Ovary (tissue), 10 donors: ENCODE measurements at places on chromosomes 16 and 17. TPM values are rescaled to one million over a fixed set of nuclear protein-coding genes. Genes with fewer than 3 reads are reported as not detected.

- H3K27me3 ChIP-seq: no peaks in the 10 kb centered on the region
- H3K4me3 ChIP-seq: no peak overlapping the region
- no peaks in the 10 kb centered on the region for H3K36me3 ChIP-seq
- DNase-seq: no peak
- H3K27ac ChIP-seq: no peak overlapping the region
These were observed 401.7 kb upstream of the CDH5 start for GRCh38 chr16:65964752-65965151.

CCDC78 gene
- 0.40 TPM for total RNA-seq

DNA sequence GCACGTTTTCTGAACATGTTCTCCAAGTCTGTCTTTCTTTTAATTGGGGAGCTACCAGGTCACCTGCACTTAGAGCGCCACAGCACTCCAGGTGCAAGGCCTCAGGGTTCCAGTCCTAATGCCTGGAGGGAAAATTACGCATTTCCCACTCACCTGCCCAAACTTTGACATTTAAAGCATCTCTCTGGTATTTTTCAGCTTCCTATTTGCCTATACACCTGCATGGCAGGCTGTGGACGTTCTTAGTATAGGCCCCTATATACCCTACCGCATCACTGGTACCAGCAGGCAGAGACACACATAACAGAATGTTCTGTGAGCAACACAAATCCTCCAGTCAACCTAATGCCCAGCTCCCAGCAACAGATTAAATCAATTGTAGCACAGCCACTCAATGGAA lies 213.3 kb downstream of the MRTFB start:
- H3K4me3 ChIP-seq: no peak overlapping the region
- H3K36me3 ChIP-seq: no peaks in the 10 kb centered on the region
- H3K27ac ChIP-seq: no peak overlapping the region
- DNase-seq: no peak

GRCh38 chr16:52557236-52557635 lies 10.3 kb upstream of the TOX3 start:
- H3K27ac ChIP-seq: no peak overlapping the region
- H3K36me3 ChIP-seq: no peaks in the 10 kb centered on the region
- DNase-seq: no peak
- H3K4me3 ChIP-seq: no peak overlapping the region
- no peaks in the 10 kb centered on the region for H3K4me1 ChIP-seq

DNA sequence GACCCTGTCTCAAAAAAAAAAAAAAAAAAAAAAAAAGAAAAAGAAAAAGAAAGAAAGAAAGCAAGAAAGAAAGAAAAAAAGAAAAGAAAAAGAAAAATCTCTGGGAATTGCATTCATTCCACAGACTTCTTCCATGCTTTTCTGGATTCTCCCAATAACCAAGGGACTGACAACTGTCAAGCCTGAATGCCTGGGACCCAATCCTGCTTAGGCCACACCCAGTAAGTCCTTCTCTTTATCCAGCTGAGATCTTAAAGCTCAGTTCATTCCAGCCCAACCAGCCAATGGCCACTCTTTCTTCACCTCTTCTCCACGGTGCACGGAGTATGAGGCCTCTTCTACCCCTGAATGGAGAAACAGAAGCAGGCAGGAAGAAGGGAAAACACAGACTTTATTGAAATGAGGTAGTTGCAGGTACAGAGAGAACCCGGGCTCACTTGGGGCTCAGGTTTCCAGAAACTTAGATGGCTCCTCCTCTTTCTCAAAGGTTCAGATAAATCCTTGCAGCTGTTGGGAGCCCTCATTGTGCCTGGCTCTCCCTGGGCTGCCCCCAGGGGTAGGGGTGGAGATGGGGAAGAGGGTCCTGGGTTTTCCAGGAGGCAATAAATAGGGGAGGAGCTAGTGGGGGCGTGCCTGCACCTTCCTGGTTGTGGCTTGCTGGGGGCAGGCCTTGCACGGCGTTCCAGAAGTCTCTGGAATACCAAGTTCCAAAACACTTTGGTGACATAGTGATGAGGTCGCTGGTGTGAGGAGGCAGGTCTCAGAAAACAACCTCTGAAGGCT lies 2.5 kb downstream of the HOXB1 start:
- no peaks in the 10 kb centered on the region for H3K4me1 ChIP-seq
- H3K27me3 ChIP-seq: no peaks in the 10 kb centered on the region
- no peak overlapping the region for H3K27ac ChIP-seq
- no peak overlapping the region for H3K4me3 ChIP-seq
